ENCODE measurements at places on chromosomes 5 and 9.

GRCh38 chr9:133006731-133007352, 24.0 kb upstream of the GTF3C5 start:
- DNase-seq: no peak

- DNase-seq: no peak
These were observed 979.6 kb downstream of the DTWD2 start for GRCh38 chr5:118008779-118009178.

- no peak for DNase-seq
These were observed 39.0 kb upstream of the NSMF start for GRCh38 chr9:137497921-137498719.

DNA sequence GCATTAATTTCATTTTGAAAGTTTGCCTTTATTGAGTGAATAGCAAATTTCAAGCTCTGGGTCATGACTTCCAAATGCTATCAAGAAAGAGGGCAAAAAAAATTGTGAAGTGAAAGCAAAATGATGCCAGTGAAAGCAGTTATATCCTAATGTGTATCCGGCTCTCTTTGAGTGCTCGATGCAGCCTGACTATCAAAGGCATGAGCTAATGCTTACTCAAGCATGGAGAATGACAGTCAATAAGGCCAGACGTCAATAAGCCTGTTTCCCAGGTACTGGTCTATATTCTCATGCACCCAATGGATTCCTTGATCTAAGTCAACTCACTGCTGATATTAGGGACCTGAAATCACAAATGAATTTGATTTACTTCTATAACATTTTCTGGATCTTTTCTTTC, 435.5 kb downstream of the CAAP1 start:
- no peak for DNase-seq

DNA sequence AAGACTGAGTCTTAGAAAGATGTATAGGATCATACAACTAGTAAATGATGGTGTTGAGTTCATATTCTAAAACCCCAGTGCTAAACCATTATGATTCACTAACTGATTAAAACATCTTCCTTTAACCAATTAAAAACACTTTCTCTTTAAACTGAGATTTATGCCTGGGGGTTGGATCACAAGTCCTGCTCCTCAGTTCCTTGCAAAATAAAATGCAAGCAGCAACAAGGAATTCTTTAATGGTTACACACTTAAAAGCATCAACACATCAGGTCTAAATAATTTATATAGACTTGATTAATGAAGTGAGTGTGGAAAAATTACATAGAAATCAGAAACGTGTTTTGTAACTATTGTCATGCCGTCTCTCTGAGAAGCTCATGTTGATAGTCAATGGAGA, 189.2 kb downstream of the TARS1 start:
- no peak for DNase-seq

DNA sequence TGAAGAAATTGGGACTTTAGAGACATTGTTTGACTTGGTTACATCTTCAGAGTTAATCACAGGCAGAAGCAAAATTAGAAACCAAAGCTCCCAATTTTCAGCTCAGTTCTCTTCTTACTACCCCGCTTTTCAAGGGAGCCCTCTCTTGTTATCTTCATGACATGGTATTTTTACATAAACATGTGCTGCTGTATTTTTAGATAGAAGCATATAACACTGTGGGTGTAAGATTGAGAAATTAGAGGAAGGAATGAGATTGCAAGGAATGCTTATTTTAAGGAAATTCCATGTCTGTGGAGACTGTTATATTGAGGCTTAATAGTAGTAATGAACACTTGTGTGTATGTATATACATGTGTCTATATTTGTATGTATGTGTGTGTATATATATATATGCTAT, 401.6 kb downstream of the TMEM232 start:
- DNase-seq: no peak

- DNase-seq: no peak
These were observed 190.7 kb downstream of the CD180 start for GRCh38 chr5:67005737-67006499.

- DNase-seq: no peak
These were observed 166.3 kb downstream of the ATP10B start for GRCh38 chr5:160685695-160686094.

GRCh38 chr9:104082168-104082567, 11.9 kb upstream of the SMC2 start:
- DNase-seq: no peak

- DNase-seq: no peak
These were observed 183.0 kb downstream of the CETN3 start for GRCh38 chr5:90226433-90227099.

- DNase-seq: no peak
These were observed 8.2 kb downstream of the IL4 start for GRCh38 chr5:132681983-132682382.

- no peak for DNase-seq
These were observed 97.1 kb downstream of the ENC1 start for GRCh38 chr5:74543162-74543995.

DNA sequence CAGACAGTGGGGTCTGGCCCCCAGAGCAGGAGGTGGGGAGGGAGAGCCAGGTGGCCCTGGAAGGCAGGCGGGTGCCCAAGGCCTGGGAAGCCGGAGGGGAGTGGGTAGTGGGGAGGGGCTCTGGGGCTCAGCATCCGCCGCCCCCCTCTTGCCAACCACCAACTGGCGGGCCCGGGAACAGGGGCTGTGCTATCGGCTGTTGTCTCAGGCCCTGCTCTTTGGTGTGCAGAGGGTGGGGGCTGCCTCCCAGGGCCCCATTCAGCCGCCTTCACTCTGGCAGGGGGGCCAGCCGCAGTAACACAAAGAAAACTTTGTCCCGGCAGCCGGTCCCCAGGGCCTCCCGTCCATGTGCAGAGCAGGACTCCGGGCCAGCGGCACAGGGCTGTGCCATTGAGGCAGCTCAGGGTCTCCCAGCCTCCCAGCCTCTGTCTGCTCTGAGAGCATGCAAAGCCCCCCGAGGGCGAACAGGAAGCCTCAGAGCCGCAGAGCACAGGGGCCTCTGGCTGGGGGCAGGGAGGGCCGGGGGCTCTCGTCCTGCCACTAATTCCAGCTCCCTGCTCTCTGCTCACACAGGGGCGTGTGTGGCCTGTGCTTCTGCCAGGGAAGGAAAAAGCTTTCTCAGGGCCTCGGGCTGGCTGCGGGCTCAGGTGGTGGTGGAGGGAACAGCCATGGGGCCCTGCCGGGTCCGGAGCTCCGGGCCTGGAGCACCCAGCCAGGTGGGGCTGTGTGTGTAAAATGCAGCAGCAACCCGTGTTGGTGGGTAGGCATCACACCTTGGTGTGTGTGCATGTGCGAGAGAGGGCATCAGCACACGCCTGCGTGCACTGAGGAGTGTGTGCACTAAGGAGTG, 54.2 kb upstream of the NOTCH1 start:
- DNase-seq: no peak

DNA sequence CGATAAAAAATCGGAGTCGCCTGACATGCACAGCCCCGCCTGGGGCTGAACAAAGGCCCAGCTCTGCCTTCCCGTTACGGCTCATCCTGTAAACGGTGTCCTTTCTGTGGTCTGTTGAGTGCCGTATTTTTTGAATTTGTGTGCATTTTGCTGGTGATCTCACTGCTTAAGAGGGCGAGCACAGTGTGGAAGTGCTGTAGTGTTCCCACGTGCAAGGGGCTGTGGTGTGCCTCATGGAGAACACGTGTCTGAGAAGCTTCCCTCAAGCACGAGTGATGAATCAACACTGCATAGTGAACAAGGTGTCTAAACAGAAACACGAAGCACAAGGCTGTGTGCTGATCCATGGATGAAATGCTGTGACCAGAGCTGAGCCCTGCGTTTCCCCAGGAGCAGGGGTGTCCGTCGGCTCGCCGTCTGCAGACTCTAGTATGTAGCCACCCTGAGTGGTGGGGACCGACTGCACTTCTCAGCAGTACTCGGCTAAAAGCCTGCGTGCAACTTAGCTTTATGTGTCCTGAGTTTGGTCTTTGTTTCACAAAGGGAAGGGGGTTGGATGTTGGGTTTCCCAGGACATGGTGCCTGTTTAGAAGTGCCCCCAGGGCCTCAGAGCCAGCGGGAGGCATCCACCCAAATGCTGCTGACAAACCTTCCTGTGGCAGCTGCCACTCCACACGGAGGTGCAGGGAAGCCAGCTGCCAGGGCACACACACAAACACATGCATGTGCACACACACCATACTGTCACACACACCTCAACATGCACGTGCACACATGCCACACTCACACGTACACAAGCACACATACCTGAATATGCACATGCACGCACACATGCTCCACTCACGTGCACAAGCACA, 77.2 kb upstream of the IRX4 start:
- no peak for DNase-seq

- DNase-seq: no peak
These were observed 32.8 kb upstream of the SEMA4D start for GRCh38 chr9:89530726-89531125.

GRCh38 chr5:68544648-68545552, 329.3 kb downstream of the PIK3R1 start:
- DNase-seq: no peak

DNA sequence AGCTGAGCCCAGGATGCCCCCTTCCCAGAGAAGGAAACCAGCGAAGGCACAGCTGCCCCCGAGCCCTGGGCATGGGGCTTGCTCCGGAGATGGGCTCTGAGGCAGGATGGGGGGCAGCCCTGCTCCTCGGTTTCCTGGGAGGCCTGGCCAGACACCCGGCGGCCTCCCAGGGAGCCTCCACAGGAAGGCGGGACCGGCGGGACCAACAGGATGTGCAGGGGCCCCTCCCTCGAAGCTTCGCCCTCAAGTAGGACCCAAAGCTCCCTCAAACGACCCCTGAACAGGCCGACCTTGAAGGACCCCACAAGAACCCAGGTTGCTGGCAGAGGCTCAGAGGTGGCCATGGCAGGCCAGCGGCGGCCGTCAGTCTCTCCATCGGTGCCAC, 11.7 kb downstream of the EXD3 start:
- DNase-seq: no peak

- DNase-seq: no peak
These were observed 59.3 kb downstream of the TRIO start for GRCh38 chr5:14202462-14202861.

- DNase-seq: no peak
These were observed 162.3 kb downstream of the DRD1 start for GRCh38 chr5:175281714-175282113.

DNA sequence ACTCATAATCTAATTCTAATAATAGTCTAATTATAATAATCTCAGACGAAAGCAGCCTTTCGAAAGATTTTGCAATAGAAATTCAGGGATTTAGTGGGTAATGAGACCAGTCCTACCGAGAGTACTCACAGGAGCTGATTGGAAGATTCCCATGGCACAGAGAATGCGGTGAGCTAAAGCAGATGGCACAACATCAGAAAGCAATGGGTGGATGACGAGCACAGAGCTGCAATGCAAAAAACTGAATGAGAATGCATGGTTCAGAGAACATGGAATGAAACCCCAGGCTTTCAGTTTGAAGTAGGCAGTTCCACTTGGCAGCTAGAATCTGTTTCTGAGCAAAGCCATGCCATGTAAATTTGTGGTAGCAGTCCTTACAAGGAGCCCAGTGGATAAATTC, 78.2 kb upstream of the SPINK5 start:
- DNase-seq: no peak

GRCh38 chr9:16515879-16516301, 354.6 kb downstream of the BNC2 start:
- DNase-seq: no peak

DNA sequence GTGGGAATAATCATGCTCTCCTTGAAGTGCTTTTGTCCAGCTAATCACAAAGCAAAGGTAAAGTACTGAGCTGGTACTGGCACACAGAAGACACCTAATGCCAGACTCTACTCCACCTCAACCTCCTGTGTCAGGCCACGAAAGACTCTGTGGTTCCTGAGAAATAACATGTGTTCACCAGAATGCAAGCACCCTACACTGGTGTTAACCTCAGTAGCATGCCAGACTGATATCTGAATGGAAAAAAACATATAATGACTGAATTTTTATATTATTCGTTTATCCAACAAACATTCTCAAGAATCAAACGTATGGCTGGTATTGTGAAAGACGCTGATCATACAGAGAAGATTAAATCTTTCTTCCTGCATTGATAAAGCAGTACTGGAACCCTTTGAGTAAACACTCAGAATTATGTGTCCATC, 97.1 kb upstream of the IFNE start:
- DNase-seq: no peak

DNA sequence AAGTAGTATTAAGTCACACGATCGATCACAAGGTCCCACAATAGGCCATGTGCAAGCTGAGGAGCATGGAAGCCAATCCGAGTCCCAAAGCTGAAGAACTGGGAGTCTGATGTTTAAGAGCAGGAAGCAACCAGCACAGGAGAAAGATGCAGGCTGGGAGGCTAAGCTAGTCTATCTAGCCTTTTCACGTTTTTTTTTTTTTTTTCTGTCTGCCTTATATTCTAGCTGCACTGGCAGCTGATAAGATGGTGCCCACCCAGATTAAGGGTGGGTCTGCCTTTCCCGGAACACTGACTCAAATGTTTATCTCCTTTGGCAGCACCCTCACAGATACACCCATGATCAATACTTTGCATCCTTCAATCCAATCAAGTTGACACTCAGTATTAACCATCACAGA, 6.5 kb downstream of the PPIP5K2 start:
- no peak for DNase-seq

DNA sequence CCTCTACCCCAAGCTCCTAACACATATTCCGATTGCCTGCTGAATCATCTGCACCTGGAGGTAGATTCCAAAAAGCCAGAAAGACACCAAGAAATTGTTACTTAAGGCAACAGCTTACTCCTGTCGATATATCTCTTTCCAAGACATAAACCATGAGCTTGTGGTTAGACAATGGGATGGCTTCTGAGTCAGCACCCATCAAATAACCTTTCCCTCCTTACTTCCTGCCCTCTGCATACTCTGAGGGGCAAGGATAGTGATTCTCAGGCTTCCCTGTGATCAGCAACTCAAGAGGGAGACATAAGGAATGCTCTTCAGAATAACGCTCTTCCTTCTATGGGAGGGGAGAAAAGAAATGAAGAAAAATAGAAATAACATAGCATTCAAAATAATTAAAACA, 70.9 kb downstream of the TMEM215 start:
- no peak for DNase-seq

GRCh38 chr5:112034421-112034979, 277.5 kb upstream of the NREP start:
- DNase-seq: no peak

DNA sequence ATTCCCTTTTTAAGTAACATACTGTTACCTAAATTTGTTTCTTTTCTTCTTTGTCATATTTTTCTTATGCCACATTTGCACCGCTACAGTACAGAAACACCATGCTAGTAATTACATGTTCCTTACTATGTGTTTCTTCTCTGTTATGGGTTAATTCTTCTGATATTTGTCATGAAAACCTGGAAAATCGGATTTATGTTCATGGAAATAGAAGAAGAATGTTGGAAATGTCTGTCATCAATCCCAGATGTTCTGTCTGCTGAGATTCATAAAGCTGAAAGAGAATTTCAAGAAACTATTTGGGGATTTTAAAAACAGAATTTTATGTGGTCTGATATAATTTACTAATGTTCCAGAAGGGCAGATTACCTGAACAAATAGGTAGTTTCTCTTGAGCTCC, 305.2 kb upstream of the NREP start:
- no peak for DNase-seq
